Stimulated activated CD4-positive, alpha-beta T cell treated with anti-CD3 and anti-CD28 coated beads, Interleukin-1b, Interleukin-23, amount 100 ng/mL, for 48 hours (primary cell): ENCODE measurements at places on chromosomes 6 and 20.
A peak's percentile ranks its signal among the peaks of the same experiment; 100 is the strongest.

GRCh38 chr20:10665791-10666190 lies 8.0 kb downstream of the JAG1 start:
- DNase-seq = no peak

DNA sequence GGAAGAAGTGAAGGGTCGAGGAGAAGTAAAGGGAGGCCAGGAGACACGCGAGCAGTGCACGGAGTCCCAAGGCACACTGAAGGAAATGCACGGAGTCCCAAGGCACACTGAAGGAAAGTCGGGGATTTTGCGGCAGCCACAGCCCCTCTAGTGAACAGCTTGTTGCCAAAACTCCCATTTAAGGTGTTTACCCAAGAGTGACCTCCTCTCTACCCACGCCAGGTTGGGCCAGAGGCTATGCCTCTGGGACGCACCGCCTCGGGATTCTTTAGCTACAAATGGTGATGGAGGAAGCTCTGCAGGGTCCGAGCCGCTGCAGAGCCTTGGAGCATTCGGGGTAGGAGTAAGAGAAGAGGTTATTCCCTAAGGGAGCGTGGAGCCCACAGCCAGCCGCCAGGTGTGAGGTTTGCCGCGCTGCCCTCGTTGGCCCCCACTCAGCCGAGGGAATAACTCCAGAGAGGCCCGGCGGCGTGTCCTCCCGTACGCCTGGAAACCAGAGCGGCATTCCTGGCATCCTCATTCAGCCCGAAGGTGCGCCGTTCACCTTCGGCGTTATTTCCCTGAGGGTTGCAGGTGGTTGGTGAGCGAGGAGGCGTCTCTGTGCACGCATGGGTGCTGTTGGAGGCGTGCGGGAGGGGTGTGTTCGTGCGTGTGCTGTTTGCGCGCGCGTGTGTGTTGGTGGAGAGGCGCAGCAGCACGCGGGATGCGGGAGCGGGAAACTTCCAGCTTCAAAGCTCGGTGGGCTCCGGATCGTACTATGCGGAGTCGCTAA lies 3.4 kb upstream of the MAFB start:
- no peak for DNase-seq

GRCh38 chr6:5294392-5295211 lies 33.3 kb downstream of the FARS2 start:
- DNase-seq = peak; percentile 14

GRCh38 chr20:32333181-32333987 lies 24.7 kb upstream of the ASXL1 start:
- DNase-seq = peak; percentile 61

DNA sequence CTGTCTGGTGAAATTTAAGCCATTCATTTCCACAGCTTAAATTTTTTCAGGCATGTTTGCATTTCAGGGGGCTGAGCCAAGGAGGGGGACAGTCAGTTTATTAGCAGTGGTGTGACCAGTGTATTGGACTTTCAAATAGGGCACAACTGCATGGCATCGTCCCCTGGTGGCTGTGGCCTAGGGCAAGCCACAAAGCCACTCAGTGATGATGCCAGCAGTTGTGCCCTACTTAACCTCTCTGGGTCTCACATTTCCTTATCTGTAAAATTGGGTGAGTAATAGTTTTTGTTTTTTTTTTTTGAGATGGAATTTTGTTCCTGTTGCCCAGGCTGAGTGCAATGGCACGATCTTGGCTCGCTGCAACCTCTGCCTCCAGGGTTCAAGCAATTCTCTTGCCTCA lies 48.0 kb downstream of the CDC5L start:
- DNase-seq = no peak

- DNase-seq = no peak
Measured at GRCh38 chr20:63028461-63028921, 21.7 kb upstream of the BHLHE23 start.

DNA sequence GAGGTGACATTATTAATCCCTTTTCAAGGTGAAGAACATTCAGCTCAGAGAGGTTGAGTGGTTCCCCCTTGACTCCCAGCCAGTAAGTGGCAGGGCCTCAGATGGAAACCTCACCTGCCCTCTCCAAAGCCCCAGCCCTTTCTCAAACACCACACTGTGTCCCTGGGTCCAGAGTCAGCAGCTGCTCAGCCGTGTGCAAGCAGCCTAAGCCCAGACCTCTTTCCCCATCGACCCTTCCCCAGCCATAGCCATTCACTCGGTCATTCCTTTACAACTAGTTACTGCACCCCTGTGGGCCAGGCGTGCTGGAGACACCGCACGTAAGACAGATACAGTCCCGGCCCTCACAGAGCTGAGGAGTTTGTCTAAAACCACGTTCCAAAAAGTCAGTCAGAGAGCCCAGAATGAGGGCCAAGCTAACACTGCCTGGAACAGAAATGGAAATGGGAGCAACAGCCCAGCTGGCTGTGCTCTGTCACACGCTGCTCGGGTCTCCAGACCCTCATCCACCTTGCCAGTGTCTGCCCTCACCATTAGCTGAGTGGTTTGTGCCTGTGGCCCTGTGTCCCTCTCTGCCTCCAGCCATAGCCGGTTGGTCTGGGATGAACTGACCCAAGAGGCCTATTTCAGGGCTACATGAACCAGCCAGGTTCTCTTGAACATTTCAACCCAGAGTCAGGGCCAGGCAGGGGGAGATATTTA lies 29.6 kb downstream of the ZC3H12D start:
- DNase-seq = no peak

- DNase-seq = peak; percentile 42
Measured at GRCh38 chr6:16591396-16592222, 169.7 kb downstream of the ATXN1 start.

- no peak for DNase-seq
Measured at GRCh38 chr20:10856237-10857015, 182.6 kb upstream of the JAG1 start.

- DNase-seq = no peak
Measured at GRCh38 chr6:153405931-153406330, 274.8 kb upstream of the RGS17 start.

GRCh38 chr6:48490658-48491057 lies 379.7 kb upstream of the PTCHD4 start:
- no peak for DNase-seq

DNA sequence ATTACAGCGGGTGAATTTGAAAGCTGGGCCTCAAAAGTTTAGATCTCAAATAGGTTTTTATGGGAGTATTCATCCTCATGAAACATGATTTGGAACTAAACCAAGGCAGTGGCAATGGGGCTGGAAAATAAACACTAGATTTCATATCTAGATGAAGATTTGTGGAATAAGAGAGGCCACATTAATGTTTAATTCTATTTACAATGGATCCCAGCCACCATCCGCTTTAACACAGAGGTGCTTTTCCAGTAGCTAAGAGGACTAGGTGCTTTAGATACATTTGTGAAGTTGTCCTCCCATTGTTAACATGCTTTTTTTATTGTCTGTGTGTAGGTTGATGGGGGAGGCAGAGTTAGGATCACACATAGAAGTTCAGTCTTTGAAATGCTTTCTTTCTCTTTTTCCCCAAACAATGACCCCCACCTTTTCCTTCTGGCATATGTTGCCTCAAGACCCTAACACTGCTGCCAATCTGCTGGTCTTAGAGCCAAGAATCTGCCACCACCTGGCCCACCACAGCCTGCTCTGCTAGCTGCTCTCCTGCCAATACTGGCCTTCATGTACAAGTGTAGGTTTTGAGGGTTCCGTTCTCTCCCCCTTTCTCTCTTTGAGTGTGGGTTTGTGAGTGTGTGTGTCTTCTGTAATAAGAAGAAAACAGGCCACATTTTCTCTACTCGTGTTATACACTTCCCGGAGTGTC lies 27.8 kb upstream of the GFRAL start:
- DNase-seq = no peak

GRCh38 chr6:73418081-73418741 lies 23.6 kb downstream of the DDX43 start:
- DNase-seq = no peak

DNA sequence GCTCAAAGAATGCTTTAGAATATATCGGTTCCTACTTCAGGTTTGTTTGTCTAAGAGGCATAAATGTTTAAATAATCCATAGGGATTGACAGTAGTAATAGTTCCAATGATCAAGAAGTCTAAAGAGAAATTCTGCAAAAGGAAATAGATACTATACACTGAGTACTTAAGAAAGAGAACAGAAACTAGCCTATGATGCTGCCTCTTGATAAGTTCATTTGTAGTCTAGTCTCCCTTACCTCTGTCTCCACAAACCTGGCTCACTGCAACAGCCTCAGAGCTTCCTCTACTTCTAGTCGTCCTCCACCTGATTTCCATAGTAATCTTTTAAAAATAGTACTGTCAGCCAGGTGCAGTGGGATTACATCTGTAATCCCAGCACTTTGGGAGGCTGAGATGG lies 511.8 kb downstream of the LMBRD1 start:
- no peak for DNase-seq

GRCh38 chr6:107345393-107345792 lies 114.0 kb downstream of the PDSS2 start:
- no peak for DNase-seq

DNA sequence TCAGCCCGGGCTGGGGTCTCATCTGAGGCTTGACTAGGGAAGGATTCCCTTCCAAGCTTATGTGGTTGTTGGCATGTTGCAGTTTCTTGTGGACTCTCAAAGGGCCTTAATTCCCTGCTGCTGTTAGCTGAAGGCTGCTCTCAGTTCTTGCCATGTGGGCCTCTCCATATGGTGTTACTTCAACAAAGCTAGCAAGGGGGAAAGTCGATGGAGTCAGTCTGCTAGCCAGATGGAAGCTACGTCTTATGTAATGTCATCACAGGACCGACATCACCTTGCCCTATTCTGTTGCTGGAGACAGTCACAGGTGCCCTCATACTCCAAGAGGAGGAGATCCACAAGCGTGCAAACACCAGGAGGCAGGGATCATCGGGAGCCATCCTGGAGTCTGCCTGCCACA lies 43.3 kb upstream of the ARMC2 start:
- DNase-seq = no peak
